ENCODE measurements at places on chromosomes 16 and 17. TPM values are rescaled to one million over a fixed set of nuclear protein-coding genes. Genes with fewer than 3 reads are reported as not detected.

DNA sequence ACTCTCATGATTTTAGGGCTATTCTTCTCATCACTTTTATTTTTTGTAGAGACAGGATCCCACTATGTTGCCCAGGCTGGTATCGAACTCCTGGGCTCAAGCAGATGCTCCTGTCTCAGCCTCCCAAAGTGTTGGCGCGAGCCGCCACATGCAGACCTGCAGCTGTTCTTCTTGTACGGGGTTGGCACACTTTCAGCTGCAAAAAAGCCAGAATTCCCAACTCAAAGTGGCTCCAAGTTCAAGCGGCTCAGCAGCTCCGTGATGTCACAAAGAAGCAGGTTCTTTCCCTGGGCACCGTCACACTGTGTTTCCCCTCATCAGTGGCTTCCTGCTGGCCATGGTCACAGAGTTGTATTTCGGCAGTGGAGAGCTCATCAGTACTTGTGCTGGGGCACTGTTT is 6.7 kb upstream of the SBK1 start:
- no peak for DNase-seq
- H3K4me1 ChIP-seq = no peaks in the 10 kb centered on the region
- no peaks in the 10 kb centered on the region for H3K36me3 ChIP-seq
- no peak overlapping the region for H3K4me3 ChIP-seq

DCTN5 gene
- 22.3 TPM for total RNA-seq

ALDH3A1 gene
- total RNA-seq = 0.22 TPM

SOST gene
- total RNA-seq = not detected

- no peaks in the 10 kb centered on the region for H3K4me1 ChIP-seq
- H3K36me3 ChIP-seq = no peaks in the 10 kb centered on the region
- H3K27ac ChIP-seq = no peak overlapping the region
Measured at GRCh38 chr17:38608648-38609047, 2.9 kb upstream of the SRCIN1 start.

TMEM220 gene
- total RNA-seq = 6.5 TPM

ZBTB4 gene
- 50.5 TPM for total RNA-seq

PLCG2 gene
- 13.4 TPM for total RNA-seq

DNA sequence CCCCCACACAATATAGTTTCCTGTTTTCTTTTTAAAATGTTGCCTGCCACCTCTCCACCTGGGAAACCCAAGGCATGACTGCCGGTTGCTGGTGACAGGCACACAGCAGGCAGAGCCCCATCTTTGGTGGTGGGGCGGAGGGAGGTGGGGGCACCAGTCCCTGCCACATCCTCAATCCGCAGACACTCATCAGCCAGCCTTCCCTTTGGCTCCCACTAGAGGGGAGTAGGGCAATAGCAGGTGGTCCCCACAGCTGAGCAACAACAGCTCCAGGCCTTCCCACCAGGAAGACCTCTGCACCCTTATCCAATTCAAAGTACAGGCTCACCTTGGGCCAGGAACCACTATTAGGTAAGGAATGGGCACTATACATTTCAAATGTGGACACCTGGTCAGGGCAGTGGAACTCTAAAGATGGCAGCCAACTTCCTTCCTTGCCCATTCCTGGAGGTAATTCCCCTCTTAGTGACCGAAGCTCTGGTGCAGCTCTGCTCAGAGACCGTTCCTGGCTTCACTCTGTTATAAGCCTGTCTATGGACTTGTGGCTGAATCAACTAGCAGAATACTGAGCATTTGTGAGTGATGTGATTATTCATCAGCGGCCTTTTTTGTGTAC is 13.9 kb downstream of the RECQL5 start:
- no peak for DNase-seq
- H3K36me3 ChIP-seq = peaks cover 16% of the 10 kb centered on the region
- H3K4me1 ChIP-seq = no peaks in the 10 kb centered on the region
- no peak overlapping the region for H3K27ac ChIP-seq
- H3K27me3 ChIP-seq = no peaks in the 10 kb centered on the region
- H3K4me3 ChIP-seq = no peak overlapping the region

DNA sequence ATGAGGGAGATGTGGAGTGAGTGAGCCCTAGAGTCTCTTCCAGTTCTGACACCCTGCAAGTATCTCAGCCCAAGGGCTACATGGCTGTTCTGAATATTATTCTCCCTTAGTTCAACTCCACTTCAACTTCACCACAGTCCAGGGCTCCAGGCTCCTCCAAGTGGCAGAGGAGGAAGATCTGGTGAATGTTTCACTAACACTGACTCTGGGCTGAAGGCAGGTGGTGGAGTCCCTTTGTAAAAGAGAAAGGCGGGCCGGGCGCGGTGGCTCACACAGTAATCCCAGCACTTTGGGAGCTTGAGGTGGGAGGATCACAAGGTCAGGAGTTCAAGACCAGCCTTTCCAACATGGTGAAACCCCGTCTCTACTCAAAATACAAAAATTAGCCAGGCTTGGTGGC is 13.6 kb downstream of the CCDC92B start:
- H3K36me3 ChIP-seq = no peaks in the 10 kb centered on the region
- no peaks in the 10 kb centered on the region for H3K4me1 ChIP-seq

ATPAF2 gene
- total RNA-seq = 47.0 TPM

CTRB2 gene
- not detected for total RNA-seq

DNA sequence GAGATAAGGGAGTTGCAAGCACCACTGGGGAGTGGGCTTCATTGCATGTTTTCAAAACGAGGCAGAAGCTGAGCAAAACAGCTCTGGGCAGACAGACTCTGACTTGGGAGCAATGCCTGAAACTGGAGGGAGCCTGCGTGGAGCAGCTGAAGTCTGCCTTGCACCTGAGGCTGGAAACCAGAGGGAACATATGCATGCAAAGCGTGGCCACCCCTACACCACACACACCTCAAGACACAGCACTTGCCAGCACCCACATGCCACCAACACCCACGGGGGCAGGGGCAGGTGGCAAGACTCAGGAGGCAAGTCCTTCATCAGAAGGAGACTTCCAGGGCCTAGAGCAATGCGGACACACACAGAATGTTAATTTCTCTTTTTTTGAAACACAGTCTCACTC is 45.8 kb downstream of the COTL1 start:
- no peaks in the 10 kb centered on the region for H3K36me3 ChIP-seq
- no peaks in the 10 kb centered on the region for H3K27me3 ChIP-seq
- no peak for DNase-seq
- no peaks in the 10 kb centered on the region for H3K4me1 ChIP-seq
- H3K27ac ChIP-seq = no peak overlapping the region
- H3K4me3 ChIP-seq = no peak overlapping the region

GRCh38 chr17:36069136-36069535 is 5.1 kb downstream of the CCL18 start:
- H3K27ac ChIP-seq = no peak overlapping the region
- no peak for DNase-seq
- no peaks in the 10 kb centered on the region for H3K4me1 ChIP-seq
- H3K4me3 ChIP-seq = no peak overlapping the region

KDM6B gene
- total RNA-seq = 11.0 TPM

GRCh38 chr16:87461466-87461991 is 31.3 kb downstream of the ZCCHC14 start:
- peak overlapping the region; percentile 7 for H3K27ac ChIP-seq
- peaks cover 71% of the 10 kb centered on the region for H3K4me1 ChIP-seq
- no peak overlapping the region for H3K4me3 ChIP-seq

EME1 gene
- total RNA-seq = not detected

DNA sequence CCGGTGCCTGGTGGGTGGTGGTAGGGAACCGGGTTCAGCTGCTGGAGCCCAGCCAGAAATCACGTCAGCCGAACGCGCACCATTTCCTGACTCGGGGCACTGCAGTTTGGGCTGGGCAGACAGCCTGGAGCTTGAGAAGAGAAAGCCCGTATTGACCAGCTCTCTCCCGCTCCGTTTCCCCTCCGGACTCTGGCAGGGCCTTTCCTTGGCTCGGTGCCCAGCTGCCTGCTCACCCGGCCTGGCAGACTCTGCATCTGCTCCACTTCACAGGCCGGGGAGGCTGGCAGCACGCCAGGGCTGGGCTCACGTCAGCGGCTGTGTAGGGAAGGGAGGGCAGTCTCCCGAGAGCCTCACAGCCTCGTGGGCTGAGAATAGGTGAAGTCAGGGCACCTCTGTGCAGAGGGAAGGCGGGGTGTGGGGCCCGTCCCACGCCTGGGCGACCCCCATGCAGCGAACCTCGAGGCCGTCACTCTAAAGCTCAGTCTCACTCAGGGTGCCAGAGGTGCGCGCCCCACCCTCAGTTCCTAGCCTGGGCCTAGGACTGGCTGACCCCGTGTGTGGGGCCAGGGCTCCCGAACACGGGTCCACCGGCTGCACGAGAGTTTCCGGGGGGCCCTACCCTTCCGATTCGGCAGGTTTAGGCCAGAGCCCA is 59.1 kb downstream of the OR1D5 start:
- no peak overlapping the region for H3K4me3 ChIP-seq
- H3K4me1 ChIP-seq = peaks cover 43% of the 10 kb centered on the region
- H3K27me3 ChIP-seq = no peaks in the 10 kb centered on the region
- DNase-seq = peak; percentile 98
- peak overlapping the region; percentile 94 for H3K27ac ChIP-seq

HSD11B2 gene
- total RNA-seq = not detected

DNA sequence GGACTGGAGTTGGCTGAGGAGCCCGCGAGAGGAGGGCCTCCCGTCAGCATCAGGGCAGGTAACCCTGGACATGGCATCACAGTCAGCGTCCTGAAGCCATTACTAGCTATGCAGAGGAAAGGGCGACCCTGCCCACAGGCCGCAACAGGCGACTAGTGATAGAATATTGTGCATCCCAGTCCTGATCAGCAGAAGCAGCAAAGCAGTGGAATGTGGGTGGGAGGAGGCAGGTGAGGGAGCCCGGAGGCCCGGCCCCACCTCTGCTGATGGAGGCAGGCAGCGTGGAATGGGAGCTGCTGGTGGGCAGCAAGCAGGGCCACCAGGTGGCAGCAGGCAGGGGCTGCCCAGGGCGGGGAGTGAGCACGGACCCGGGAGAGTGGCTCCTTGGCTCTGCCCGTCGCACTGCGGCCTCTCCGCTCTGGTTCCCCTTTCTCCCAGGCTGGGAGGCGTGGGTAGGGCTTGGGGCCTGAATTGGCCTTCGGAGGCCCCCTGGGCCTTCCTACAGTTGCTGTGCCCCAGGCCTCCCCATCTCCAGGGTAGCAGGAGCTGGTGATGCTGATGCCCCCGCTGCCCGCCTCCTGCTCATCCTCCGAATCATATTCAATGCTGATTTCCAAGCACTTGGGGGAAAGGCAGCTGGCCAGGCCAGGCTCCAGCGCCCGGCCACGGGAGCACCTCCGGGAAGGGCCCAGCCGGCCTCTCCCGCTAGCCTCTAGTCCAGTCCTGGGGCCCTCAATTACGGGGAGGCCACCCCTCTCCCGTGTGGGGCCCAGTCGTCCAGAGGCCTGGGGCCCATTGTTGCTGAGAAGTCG is 20.2 kb downstream of the TSPOAP1 start:
- H3K27ac ChIP-seq = no peak overlapping the region
- no peaks in the 10 kb centered on the region for H3K36me3 ChIP-seq
- H3K4me1 ChIP-seq = no peaks in the 10 kb centered on the region
- DNase-seq = no peak
- no peak overlapping the region for H3K4me3 ChIP-seq

DNA sequence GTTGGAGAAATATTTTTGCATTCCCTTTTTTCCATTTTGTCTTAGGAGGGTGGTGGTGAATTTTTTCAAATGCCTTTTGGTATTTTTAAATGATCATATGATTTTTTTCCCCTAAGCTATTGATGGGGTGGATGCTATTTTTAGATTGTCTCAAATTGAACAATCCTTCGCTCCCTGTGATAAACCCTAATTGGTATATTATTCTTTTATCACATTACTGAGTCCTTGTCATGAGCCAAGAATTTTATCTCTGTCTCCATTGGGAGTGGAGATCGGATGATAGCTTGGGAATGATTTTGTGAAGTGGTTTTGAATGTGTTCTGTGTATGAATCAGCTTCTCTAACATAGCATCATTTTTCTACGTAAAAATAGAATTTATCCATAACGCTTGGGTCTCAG is 15.4 kb downstream of the NECAB2 start:
- DNase-seq = no peak
- no peaks in the 10 kb centered on the region for H3K4me1 ChIP-seq
- H3K4me3 ChIP-seq = no peak overlapping the region

DNA sequence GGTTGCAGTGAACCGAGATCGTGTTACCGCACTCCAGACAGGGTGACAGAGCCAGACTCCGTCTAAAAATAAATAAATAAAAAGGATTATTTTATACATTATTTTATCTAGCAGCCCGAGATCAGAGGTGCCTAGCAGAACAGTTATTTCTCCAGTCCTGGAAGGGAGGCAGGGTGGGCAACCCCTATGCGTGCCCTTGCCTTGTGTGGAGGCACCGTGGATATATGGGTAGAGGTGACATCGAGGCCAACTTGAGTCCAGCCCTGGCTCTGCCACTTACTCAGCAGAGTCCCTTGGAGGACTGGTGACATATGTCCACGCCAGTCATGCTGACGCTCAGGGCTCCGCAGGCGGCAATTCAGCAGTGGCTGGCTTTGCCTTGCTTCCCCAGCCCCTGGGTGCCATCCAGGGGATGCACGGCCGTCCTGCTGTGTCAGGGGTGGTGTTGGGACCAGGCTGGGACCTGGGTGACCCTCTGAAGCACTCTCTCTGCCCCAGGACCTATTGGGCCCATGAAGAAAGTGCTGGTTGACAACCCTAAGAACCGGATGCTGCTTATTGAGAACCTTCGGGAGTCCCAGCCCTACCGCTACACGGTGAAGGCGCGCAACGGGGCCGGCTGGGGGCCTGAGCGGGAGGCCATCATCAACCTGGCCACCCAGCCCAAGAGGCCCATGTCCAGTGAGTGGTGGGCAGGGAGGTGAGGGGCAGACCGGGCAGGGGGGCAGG is 13.2 kb downstream of the GALK1 start:
- no peaks in the 10 kb centered on the region for H3K27me3 ChIP-seq
- no peak overlapping the region for H3K4me3 ChIP-seq
- H3K27ac ChIP-seq = no peak overlapping the region
- DNase-seq = no peak

GRCh38 chr17:17412326-17412725 is 64.5 kb upstream of the MED9 start:
- H3K27ac ChIP-seq = no peak overlapping the region
- H3K4me3 ChIP-seq = no peak overlapping the region
- H3K36me3 ChIP-seq = no peaks in the 10 kb centered on the region
- no peaks in the 10 kb centered on the region for H3K27me3 ChIP-seq
- H3K4me1 ChIP-seq = no peaks in the 10 kb centered on the region
